ENCODE measurements at places on chromosomes 1 and 21.

- no peak for DNase-seq
Observed at GRCh38 chr1:100343897-100344296, 8.4 kb upstream of the CDC14A start.

DNA sequence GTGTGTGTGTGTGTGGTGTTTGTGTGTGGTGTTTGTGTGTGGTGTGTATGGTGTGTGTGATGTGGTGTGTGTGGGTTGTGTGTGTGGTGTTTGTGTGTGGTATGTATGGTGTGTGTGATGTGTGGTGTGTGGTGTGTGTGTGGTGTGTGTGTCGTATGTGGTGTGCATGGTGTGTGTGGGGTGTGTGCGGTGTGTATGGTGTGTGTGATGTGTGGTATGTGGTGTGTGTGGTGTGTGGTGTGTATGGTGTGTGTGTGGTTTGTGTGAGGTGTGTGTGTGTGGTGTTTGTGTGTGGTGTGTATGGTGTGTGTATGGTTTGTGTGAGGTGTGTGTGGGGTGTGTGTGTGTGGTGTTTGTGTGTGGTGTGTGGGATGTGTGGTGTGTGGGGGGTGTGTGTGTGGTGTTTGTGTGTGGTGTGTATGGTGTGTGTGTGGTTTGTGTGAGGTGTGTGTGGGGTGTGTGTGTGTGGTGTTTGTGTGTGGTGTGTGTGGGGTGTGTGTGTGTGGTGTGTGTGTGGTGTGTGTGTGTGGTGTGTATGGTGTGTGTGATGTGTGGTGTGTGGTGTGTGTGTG is 106.2 kb upstream of the ADAR start:
- DNase-seq, result no peak

GRCh38 chr1:172404121-172404520 is 16.4 kb upstream of the C1orf105 start:
- DNase-seq, result no peak

GRCh38 chr1:111422546-111423391 is 4.8 kb downstream of the OVGP1 start:
- DNase-seq, result no peak

GRCh38 chr1:231818337-231818736 is 191.7 kb downstream of the DISC1 start:
- DNase-seq, result no peak

DNA sequence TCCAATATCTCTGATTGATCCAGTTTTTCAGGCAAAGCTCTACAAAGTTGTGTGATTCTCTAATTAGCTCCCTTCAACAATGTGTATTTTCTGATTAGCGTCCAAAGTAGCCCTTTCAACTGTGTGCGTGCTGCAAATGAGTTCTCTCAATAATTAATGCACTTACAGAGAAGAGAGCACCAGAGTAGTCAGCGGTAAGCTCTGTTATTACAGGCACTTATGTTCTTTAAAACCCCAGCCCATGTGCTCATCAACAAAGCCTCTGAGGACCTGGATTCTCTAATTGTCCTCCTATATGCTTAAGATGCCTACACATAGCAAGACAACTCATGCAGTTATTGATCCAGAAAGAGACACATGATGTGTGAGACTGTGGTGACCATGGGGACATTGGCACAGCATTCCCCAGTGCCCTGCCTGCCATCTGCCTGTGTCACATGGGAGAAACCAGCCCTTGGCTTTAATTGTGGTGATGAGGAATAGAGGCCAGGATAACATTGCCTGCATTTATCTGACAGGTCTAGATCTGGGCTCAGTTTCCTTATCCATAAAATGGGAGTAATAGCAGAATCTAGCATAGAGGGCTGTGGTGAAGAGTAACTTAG is 151.7 kb downstream of the PCP4 start:
- DNase-seq, result no peak

- no peak for DNase-seq
Observed at GRCh38 chr1:39141925-39142324, 62.6 kb upstream of the MACF1 start.

DNA sequence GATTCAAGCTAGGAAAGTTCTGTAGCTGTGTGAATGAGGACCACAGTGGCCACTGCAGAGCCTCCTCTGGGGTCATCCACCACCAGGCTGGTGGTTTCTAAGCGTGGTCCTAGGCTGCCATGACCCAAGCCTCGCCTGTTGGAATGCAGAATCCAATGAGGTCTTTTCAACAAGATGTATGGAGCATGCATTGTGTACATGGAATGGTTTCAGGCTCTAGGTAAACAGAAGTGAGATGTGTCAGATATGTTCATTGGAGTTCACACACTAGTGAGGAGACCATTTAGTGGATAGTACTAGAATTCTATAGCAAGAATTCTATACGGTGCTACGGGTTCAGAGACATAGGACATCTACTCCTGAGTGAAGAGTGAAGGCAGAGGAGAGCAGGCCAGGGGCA is 10.7 kb downstream of the RNU5D-1 start:
- DNase-seq, result no peak

DNA sequence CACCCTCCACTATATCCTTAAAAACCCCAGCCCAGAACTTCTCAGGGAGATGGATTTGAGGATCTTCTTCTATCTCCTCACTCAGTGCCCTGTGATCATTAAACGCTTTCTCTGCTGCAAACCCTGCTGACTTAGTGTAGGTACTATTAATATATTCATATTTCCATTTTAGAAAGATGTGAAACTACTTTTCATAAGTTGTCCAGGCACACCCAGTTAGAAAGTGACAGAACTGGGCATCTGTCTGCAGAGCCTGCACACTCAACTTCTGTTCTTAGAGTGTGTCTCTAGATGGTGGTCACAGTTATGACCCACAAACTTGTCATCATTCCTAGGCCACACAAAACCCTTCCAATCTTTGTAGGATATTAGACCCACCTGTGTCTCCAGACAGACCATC is 55.0 kb downstream of the FCRL5 start:
- no peak for DNase-seq

DNA sequence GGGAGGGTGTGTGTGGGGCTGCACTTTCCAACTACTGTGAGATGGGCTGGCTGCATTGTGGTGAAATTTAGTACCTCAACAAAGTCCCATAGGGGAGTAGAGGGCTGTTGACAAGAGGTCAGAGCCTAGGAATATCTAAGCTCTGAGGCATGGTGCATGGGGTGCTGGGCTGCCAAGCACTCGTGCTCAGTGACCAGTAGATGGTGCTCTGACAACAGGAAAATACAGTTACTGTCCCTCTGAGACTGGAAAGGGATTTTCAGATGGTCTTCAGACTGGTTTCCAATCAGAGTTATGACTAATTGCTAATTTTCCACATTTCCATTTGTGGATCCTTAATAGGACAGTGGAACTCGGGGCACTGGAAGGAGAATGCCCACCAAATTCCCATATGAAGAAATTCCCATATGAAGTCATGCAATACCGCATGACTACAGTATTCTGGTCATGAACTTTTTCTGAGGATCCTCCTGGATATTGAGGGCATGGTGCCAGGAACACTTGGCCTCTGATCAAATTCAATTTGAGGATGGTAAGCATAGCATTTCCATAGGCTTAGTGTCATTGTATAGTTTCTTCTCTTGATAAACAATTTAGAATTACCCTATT is 4.1 kb upstream of the CACNA1E start:
- DNase-seq, result peak; percentile 51

GRCh38 chr21:25939396-25939761 is 204.6 kb downstream of the GABPA start:
- DNase-seq, result no peak

DNA sequence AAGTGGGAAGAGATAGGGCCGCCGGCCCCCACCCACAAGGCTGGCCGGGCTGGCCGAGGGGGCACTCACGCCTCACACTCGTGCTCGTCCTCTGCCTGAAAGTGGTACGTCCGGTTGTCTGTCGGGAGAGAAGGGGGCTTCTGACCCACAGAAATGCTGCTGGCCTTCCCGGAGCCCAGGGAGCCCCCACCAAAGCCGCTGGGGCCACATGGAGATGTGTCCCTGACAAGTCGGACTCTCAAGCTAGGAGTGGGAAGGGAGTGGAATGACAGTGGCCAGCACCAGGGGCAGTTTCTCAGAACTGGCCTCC is 12.8 kb upstream of the TCEA3 start:
- no peak for DNase-seq

- no peak for DNase-seq
Observed at GRCh38 chr1:184673305-184673704, 81.4 kb downstream of the EDEM3 start.

GRCh38 chr1:155882235-155882634 is 22.9 kb downstream of the SYT11 start:
- DNase-seq, result no peak

GRCh38 chr1:160827418-160827817 is 31.4 kb downstream of the LY9 start:
- no peak for DNase-seq

GRCh38 chr1:79912813-79913212 is 906.3 kb upstream of the ADGRL4 start:
- DNase-seq, result no peak

DNA sequence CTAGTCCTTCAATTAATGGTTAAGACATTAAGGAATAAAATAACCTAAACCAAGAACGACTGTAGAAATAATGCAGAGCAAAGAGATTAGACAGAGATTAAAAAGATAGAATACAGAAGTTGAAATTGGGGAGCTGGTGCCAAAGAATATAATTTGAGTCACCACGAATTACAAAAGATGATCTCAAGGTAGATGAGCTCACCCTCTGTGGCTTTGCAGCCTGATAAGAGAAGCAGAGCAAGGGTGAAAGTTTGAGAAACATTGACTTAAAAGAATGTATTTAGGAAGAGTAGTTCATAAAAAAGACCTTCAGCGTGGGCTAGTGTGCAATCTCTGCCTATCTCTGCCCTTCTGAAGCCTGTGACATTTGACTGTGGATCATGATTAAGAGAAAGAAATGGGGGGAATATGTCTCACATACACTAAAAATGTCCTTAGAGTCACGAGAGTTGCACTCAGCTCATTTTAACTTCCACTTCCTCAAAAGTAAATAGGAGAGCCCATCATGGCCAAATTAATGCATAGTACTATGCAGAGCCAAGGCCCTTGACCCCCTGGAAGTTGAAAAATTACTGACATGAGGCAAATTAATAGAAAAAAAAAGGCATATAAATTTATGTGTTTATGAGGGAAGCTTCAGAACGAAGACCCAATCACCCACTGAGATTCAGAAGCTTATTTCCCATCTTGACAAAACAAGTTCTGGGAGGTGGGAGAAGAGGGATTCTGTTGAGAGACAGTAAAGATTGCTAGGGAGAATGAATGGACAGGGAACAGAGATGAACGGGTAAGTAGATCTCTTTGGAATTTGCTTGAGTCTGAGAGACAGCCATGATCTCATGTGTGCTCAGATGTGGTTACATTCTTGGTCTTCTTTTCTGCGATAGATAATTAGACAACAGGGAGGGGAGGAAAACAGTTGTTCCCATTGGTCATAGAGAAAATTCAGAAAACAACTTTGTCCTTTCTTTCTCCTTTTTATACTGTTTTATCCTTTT is 395.4 kb upstream of the LRRC7 start:
- DNase-seq, result no peak

- no peak for DNase-seq
Observed at GRCh38 chr1:226414098-226414698, 6.3 kb upstream of the PARP1 start.

- DNase-seq, result no peak
Observed at GRCh38 chr1:183032122-183032921, 9.1 kb downstream of the LAMC1 start.

DNA sequence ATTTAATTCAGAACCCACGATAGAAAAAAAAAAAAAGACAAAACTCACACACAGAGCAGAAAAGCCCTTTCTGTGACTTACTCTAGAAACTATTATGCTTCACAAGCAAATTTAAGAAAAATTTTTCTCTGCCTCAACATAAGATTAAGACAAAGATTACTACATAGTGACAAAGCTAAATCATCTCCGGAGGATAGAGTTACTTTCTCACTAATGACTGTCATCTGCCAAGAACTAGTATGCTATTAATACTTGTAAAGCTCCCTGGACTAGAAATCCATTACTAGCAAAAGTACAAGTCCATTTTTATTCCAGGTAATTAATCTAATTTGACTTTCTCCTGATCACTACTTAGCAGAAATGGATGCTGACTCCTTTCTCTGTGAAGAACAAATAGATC is 25.9 kb downstream of the GREM2 start:
- no peak for DNase-seq

DNA sequence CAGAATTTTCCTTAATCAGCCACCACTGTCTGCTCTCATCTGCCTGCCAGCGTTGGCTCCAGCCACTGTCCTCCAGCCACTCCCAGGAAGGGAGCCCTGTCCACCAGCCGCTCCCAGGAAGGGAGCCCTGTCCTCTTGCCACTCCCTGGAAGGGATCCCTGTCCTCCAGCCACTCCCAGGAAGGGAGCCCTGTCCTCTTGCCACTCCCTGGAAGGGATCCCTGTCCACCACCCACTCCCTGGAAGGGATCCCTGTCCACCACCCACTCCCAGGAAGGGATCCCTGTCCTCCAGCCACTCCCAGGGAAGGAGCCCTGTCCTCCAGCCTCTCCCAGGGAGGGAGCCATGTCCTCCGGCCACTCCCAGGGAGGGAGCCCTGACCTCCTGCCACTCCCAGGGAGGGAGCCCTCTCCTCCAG is 726.5 kb downstream of the PTPRU start:
- no peak for DNase-seq

DNA sequence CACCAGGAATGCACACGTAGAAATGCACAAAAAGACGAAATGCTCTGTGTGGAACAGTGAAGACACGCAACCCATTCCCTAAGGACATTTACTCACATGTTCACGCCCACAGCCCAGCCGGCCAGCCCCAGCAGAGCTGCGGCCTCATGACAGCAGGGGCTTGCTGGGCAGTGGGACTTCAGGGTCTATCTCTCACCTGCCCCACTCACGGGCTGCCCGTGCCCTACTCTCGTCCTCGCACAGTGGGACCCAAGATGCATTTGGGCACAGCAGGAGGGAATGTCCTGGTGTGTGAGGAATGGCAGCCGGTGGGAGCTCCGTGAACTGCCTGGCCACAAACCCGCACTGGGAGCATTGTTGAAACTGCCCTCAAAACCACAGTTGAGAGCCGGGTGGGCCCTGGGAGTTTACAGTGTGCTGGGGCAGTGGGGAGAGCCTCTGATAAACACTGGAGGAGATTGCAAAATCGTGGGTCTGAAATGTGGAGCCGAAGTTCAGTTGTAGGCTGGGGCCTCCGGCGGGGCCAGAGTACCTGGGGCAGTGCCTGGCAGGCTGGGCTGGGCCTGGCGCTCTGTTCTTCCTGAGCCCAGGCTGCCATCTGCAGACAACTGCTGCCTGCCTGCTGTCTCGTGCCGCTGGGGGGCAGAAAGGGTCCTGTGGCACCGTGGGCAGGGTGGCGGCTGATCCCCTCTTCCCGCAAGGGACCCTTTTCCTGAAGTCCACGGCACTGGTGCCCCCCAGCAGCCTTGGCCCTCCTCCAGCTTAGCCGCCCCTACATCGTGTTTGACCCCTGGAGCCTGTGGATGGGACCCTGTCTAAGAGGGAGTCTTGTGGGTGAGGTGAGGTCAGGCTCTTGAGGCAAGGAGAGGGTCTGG is 20.7 kb upstream of the POFUT2 start:
- no peak for DNase-seq

- no peak for DNase-seq
Observed at GRCh38 chr1:2166254-2166653, 28.3 kb downstream of the FAAP20 start.

GRCh38 chr1:198168227-198168626 is 11.4 kb downstream of the NEK7 start:
- no peak for DNase-seq

GRCh38 chr1:160489513-160490261 is 33.4 kb downstream of the SLAMF6 start:
- DNase-seq, result no peak
